ENCODE measurements at places on chromosomes 6 and 20. TPM values are rescaled to one million over a fixed set of nuclear protein-coding genes. Genes with fewer than 3 reads are reported as not detected.

The TFAP2A gene
- not detected for total RNA-seq

The OPRL1 gene
- total RNA-seq = 1.2 TPM

DNA sequence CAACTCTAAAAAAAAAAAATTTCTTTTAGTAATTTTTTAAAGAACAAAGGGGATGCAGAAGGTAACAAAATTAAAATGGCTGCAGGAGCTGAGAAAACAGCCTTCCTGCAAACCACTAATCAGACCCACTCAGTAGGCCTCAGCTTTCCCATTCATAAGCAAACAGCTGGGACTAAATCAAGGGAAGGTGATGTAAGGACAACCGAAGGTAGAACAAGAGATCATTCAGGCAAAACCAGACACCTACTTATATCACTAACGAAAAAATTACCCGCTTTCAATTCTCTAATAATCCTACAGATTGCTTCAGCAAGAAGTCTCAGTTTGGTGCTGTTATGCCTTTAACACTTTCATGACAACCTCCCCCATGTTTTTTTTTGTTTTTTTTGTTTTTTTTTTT lies 124.0 kb downstream of the ZMYND8 start:
- no peaks in the 10 kb centered on the region for H3K4me1 ChIP-seq
- no peak for DNase-seq
- H3K27ac ChIP-seq = no peak overlapping the region
- no peak overlapping the region for H3K4me3 ChIP-seq

GRCh38 chr6:36930483-36930882 lies 24.1 kb upstream of the PI16 start:
- no peak for DNase-seq
- peaks cover 5% of the 10 kb centered on the region for H3K27me3 ChIP-seq
- no peak overlapping the region for H3K27ac ChIP-seq
- H3K36me3 ChIP-seq = peaks cover 6% of the 10 kb centered on the region

DNA sequence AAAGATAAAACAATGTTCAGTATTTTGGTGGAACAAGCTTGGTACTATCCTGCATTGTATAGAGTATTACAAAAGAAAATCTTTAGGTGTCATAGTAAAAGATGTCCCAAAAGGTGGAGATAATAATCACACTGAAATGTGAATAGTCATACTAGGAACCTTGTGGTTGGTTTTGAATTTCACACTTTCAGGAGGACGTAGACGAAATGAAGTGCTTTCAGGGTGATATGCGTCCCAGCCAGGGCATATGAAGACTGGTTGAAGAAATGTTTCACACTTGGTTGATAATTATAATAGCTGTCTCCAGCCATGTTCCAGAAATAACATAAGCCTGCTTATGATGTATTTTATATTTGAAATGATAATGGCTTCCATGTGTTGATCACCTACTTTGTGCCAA lies 60.4 kb downstream of the SCAND1 start:
- no peaks in the 10 kb centered on the region for H3K27me3 ChIP-seq
- H3K4me3 ChIP-seq = no peak overlapping the region
- H3K27ac ChIP-seq = no peak overlapping the region
- H3K36me3 ChIP-seq = peaks cover 20% of the 10 kb centered on the region

DNA sequence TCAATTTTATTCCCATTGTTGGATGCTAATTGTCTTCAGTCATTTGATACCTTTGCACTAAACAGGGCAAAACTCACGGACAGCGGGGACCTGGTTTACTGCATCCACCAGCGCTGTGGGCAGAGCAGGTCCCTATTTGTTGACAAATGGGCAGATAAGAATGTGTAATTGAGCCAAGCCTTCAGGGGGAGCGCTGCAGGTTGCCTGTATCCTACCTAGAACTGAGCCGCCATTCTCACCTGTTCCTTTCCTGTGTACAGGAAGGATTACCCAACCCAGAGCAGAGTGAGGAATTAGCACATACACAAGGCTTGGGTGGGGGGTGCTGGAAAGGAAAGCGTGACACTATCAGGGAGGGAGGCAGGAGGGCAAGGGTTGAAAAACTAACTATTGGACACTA lies 89.1 kb upstream of the FOXA2 start:
- H3K4me3 ChIP-seq = no peak overlapping the region
- H3K27me3 ChIP-seq = no peaks in the 10 kb centered on the region
- H3K4me1 ChIP-seq = no peaks in the 10 kb centered on the region
- no peak overlapping the region for H3K27ac ChIP-seq

GRCh38 chr6:17861361-17861760 lies 126.1 kb downstream of the KIF13A start:
- no peak overlapping the region for H3K4me3 ChIP-seq
- no peak for DNase-seq
- H3K4me1 ChIP-seq = no peaks in the 10 kb centered on the region
